NB4 (cell line): ENCODE measurements at places on chromosomes 6 and 20.

- DNase-seq, result peak; percentile 91
Measured at GRCh38 chr6:31897612-31898382, at the start of gene EHMT2. TSS of gene EHMT2 (minus strand) at chr6:31897698. CDS start at chr6:31897677, 21 bp downstream.

DNA sequence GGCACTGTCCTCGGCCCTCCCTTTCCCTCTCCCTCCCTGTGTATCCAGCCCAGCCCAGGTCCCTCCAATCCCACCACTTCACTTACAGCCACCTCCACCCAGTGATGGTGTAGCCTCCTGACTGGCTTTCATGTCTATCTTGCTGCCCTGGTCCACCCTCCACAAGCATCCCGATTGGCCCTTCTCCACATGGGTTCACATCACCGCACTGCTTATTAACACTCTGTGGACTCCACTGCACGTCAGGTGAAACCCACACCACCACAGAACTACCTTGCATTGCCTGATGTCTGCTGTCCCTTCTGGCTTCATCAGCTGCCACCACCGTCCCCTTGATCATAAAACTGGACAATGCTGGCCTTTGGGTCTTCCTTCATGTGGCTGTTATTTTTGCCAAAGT is 220.4 kb upstream of the ARID1B start:
- no peak for DNase-seq

GRCh38 chr6:149694921-149695320 is 23.0 kb downstream of the LATS1 start:
- no peak for DNase-seq

- peak; percentile 74 for DNase-seq
Measured at GRCh38 chr6:78909391-78909790, 42.0 kb downstream of the IRAK1BP1 start.

DNA sequence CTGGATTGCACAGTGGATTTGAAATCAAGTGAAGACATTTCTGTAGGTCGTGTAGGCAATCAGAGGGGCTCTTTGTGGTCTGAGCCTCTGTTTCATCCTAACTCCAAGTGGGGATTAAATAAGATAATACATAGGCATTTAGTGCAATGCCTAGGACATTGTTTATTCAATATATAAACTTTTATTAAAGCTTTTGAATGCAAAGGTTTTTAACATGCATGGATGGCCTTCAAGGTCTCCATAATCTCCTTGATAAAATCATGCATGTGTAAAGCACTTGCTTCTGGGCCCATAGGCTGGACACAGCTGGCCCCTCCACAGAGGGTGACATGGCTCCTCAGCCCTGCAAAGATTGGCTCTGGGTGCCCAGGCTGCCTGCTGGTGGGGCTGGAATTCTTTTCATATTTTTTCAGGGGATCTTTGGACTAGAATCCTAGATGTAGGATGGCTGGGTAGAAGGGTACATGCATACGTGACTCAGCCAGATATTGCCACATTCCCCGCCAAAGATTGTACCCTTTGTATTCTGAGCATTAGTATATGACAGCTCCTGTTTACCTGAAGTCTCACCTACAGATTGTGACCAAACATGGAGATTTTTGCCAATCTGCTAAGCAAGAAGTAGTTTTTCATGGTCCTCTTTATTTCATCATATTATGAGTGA is 19.0 kb upstream of the AVP start:
- no peak for DNase-seq

DNA sequence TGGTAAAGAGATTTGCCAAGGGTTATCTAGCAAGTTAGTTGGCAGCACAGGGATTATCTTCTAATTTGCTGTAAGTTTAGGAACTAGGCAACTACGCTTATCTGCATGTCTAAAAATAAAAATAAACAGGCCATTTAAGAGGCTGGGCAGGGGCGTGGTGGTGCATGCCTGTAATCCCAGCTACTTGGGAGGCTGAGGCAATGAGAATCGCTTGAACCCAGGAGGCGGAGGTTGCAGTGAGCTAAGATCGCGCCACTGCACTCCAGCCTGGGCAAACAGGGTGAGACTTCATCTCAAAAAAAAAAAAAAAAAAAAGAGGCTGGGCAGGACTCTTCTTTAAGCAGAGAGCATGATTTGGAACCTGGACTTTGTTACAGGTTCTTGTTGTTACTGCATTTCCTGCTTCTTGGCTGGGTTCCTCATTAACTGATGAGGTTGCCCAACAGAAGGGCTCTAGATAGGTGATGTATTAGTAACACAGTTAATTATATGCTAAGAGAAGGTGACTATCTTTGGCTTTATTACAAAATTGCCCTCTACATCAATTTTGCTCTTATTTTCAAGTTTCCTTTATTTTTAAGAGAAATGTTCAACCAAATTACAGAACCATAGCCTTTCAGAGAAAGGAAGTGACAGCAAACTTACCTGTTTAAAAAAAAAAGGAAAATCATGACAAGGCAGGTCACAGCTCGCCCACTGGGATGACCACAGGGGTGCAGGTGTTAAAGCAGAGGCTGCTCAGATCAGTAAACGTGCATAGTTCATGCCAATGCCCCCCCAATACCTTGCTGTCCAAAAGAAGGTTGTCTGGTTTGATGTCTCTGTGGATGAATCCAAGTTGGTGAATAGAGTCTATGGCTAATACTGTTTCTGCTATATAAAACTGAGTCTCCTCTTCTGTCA is 32.5 kb downstream of the STK38 start:
- no peak for DNase-seq

DNA sequence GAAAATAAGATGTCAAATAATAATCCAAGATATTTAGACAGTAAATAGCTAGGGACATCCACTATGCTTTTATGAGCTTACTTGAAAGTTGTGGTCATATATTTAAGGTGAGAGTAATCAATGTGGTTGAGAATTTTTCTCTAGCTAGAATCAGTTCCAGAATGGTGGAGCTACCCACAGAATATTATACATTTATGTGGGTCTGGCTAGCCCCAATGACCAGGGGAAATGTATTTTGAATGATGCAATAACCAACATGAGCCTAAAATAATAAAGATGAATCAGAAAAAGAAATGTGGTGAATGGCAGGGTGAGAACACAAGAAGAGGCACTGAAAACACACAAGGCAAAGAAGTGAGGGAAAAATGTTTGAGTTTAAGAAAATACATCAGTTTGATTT is 325.7 kb downstream of the TBC1D32 start:
- DNase-seq, result no peak

GRCh38 chr6:21084656-21085055 is 508.9 kb upstream of the SOX4 start:
- DNase-seq, result no peak

GRCh38 chr6:8570256-8570920 is 135.0 kb upstream of the SLC35B3 start:
- DNase-seq, result peak; percentile 4

DNA sequence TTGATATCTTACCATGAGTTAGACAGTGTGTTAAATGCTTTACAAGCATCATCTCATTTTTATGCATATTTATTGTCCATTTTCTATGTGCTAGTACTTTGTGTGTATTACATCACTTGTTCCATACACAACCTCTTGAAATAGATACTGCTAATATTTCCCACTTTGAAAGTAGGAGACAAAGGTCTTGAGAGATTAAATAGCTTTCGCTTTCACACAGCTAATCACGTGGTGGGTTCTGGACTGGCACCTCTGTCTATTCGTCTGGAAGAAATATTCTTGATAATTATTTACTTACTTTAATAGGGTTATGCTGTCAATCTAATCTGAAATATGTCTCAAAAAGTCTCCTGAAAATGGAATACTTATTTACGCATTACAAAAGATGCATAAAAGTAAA is 30.2 kb downstream of the EPHA7 start:
- no peak for DNase-seq

DNA sequence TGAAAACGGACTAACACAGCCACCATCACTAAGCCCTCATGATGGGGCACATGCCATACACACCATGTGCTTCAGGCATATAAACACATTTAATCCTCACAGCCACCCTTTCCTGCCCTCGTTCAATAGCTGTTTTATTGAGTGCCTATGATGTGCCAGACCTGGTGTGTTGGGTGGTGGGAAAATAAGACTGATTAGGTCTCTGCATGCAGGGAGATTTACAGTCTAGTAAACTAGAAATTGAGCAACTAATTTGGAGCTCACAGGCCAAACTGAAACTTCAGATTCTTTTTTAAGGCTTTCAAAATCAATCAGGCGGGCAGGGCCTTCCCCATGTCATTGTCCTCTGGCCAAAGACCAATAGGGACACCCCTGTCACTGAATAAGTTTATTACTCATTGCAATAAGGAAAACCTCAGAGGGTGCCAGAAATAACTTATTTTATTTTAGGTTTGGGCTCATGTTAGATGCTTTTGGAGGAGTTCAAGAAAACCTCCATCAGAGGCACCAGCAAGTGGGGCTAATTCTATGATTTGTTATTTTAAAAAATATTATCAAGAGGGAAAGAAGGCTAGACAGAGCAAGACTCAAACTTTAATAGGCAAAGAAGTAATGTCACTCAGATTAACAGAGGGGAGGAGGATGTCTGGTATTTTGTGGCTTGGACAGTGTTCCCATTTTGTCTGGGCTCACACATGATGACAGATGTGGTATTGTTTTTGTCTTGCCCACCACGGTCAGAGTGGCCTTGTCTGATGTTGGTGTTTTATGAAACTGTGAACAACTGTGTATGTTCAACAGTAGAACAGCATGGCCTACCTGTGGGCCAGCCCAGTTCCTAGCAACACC is 12.0 kb downstream of the ZFP64 start:
- no peak for DNase-seq

DNA sequence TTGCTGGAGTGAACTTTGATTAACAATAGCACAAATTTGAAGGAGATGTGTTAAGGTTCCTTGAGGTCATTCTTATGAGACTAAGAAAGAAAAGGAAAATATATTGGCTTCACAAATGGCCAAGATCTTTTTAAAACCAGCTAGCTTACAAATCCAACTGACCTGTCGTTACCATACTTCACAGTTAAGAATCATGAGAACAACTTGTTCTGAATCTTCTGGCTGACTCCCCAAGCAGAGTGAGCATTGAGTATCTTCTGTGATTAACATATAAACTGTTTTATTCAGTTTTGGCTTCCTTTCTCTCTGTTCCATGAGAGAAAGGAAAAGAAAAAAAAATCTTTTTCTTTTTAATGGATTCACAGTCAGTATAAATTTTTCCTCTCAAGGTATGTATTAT is 277.1 kb downstream of the KHDC1L start:
- DNase-seq, result no peak

DNA sequence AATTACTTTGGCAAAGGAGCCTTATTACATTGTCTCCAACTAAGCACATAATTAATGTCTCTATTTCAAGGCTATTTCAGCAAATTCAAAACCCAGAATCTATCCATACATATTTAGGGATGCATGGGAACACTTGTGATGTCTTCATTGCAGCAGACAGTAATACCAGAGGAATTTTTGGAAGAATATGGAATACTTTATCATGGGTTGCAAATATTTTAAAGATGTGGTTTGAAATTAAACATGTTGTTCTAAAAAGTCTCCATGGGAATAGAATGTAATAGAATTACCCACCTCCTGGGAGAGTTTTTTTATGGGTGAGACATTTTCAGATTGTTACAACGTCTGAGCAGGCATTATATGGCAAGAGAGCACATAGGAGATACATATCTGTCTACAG is 170.8 kb downstream of the KCNQ5 start:
- no peak for DNase-seq

GRCh38 chr6:167467793-167468431 is 143.0 kb downstream of the TTLL2 start:
- DNase-seq, result no peak

- DNase-seq, result no peak
Measured at GRCh38 chr6:152207915-152208714, 400.6 kb downstream of the ESR1 start.

DNA sequence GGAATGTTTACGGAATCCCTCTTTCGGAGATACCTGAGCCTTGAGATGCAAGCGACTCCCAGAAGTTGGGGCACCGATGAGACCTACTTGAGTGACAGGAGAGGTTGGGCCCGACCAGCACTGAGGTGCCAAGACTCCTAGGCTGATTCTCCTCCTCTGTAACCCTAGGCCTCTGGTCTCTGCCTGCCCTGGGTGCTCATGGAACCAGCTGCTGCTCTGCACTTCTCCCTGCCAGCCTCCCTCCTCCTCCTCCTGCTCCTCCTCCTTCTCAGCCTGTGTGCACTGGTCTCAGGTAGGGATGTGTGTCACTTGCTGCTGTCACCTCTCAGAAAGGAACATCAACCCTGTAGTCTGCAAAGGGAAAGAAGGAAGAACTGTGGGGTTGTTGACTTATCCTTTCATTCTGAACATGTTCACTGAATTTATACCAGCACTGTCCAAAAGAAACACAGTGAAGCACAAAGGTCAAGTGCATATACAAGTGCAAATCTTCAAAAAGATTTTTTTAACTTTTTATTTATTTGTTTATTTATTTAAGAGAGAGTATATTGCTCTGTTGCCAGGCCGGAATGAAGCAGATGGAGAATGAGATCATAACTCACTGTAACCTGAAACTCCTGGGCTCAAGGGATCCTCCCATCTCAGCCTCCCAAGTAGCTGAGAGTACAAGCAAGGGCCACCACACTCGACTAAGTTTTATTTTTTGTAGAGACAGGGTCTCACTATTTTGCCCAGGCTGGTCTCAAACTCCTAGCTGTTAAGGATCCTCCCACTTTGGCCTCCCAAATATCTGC is 913 bp downstream of the BTN2A2 start:
- DNase-seq, result peak; percentile 18

GRCh38 chr6:155444952-155445903 is 10.4 kb downstream of the NOX3 start:
- no peak for DNase-seq

GRCh38 chr20:19820555-19821211 is 62.6 kb downstream of the RIN2 start:
- DNase-seq, result no peak

GRCh38 chr6:39819676-39820075 is 27.5 kb downstream of the DAAM2 start:
- no peak for DNase-seq

- no peak for DNase-seq
Measured at GRCh38 chr20:58014628-58015315, 213.7 kb downstream of the ANKRD60 start.

DNA sequence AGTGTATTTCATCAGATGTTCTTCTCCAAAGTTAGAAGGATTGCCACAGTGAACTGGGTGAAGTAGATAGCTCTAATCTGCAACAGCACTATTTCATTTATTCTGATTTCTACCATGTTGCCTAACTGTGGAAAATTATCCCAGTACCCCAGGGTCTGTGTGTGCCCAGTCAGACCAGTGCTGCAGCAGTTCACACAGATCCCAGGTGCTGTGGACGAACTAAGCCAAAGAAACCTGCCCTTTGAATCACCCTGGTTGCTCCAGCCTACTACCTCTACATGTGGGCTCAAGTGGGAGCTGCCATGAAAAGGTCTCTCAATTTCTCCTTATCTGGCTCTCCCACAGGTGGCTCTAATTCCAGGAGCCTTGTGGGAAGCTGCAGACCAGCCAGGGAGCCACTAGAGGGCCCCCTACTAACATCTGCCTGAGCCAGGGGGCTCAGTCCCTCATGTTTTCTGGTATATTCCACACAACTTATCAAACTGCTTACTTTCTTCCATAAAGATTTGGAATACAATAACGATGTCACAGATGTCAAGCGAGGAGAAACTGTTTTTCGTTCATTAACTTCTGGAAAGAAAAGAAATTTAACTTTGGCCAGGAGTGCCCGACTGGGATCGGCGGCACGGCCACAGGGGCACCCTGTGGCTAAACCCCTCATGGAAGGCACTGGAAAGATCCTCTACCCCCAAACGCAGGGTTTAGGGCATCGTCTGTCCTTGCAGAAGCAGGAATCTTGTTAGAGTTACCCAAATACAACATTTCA is 31.6 kb upstream of the LY86 start:
- DNase-seq, result peak; percentile 87

GRCh38 chr6:126380072-126380583 is 40.2 kb downstream of the CENPW start:
- DNase-seq, result no peak

- no peak for DNase-seq
Measured at GRCh38 chr6:27190126-27190525, 57.4 kb upstream of the PRSS16 start.

GRCh38 chr20:60928341-60928740 is 323.7 kb upstream of the CDH4 start:
- DNase-seq, result no peak
